ENCODE measurements at places on chromosomes 2 and 18.

GRCh38 chr2:196169516-196169915 is 1.9 kb downstream of the STK17B start:
- no peak for DNase-seq

DNA sequence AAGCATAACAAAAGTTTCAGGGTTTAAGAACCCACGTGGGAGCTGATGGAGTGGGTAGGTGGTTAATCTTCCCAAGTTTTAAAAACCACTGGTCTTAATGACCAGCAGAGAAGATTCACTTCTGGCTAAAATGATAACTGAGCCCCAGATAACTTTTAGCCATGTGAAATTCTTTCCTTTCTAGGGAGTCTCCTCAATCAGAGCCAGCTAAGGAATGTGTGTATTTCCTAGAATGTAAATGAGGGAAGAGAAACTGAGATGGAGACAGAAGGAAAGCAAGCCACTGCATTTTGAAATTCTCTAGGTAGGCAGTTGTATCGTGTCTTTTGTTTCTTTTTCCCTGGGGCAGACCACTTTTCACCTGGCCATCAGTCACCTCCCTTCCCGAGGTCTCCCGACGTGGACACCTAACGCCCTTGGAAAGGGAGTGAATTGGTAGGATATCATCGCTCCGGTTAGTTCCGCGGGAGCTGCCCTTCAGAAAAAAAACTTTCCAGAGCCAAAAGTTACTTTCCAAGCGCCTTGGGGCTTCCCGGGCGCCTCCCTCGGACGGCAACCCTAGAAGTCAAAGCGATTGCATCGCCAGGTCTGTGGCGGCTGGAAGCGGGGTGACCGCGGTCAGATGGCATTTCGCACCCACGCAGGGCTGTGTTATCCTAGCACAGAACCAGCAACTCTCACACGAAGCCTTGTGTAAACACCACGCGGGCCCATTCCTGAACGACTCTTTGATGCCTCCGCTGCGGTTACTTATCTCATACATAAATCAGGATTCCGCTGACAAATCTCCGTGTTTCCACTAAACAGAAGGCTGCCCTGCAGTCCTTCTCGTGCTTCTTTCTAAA is 1.3 kb downstream of the COLEC12 start:
- no peak for DNase-seq

GRCh38 chr2:178256382-178257042 is 62.2 kb downstream of the OSBPL6 start:
- no peak for DNase-seq

DNA sequence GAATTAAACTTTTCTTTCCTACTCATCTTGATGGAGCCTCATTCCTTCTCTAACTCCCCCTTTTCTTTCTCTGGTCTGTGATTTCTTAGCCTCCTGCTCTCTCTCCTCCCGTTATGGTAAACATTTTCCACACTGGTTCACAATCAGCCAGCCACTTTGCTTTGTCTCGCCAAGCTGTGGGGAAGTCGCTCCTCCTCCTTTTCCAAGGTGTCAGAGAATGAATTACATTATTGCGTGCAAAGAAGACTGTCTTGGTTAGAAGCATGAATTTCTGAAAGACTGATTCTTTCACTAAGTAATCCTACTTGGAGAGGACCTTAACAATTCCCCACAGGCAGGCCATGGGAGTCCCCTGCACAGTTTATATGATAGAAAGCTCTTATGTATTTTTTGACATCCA is 46.1 kb downstream of the RASGRP3 start:
- DNase-seq: no peak

DNA sequence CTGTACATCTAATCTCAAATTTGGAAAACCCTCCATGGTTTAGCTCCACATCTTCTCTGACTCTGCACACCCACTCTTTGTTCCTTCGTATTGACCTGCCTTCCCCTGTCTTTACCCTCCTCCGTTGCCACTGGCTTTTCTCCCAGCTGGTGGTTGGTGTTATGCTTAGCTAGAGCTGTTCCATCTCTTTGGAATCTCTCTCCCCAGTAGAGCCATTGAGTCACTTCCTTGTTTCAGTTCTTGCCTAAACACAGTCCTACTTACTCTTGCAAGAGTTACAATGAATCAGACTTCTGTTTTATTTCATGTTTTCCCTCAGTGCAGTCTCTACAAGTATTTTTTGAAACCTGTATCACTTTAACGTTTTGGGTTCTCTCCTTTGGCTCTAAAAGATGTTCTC is 263.9 kb downstream of the LTBP1 start:
- DNase-seq: no peak

DNA sequence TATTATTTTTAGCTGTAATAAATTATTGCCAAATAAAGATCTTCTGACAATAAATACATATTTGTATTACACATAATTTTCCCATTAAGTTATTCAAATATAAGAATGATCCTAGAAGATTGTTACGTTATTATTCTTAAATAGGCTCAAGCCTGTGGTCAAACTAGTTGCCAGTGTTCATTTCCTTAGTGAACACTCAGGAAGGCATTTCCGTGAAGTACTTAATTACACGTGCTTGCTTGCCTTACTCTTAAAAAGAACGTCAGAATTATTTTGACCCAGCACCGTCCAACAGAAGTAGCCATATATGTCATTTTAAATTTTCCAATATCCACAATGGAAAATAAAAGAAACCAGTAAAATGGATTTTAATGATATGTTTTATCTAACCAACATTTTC is 249.8 kb downstream of the TXNL1 start:
- DNase-seq: no peak

- DNase-seq: no peak
Measured at GRCh38 chr2:43631618-43632317, 5.3 kb upstream of the PLEKHH2 start.

GRCh38 chr2:240149943-240150784 is 9.7 kb upstream of the OTOS start:
- no peak for DNase-seq

- DNase-seq: no peak
Measured at GRCh38 chr18:36942264-36942663, 113.3 kb downstream of the KIAA1328 start.

- no peak for DNase-seq
Measured at GRCh38 chr2:43082111-43082894, 144.1 kb downstream of the ZFP36L2 start.
